ENCODE measurements at places on chromosomes 16 and 17.

GRCh38 chr17:14351493-14351892 lies 50.6 kb downstream of the HS3ST3B1 start:
- peak; percentile 1 for DNase-seq

DNA sequence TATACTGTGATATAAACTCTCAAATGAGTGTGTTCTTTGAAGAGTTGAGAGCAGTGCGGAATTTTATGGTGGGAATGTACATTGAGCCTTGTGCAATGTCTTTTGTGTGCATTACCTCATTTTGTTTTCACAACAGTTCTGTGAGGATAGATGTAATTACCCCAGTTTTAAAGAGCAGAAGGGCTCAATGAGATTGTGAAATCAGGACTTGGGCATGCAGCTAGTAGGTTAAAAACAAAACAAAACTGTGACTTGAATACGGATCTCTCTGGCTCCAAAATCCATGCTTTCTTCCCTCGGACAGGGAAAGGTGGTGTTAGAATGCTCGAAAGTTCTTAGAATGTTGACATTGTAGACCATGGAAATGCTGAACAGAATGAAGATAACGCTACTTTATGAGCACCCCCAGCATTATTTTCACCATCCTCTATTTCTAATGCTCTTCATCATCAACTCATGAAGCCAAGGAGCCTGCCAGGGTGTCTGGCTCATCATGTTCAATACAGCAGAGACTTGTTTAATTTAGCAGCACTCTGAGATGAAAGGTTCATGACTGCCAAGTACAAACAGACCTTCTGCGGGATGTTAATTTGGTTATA lies 17.1 kb downstream of the MRTFB start:
- no peak for DNase-seq

- no peak for DNase-seq
Measured at GRCh38 chr17:69763503-69763902, 311.5 kb upstream of the KCNJ16 start.

DNA sequence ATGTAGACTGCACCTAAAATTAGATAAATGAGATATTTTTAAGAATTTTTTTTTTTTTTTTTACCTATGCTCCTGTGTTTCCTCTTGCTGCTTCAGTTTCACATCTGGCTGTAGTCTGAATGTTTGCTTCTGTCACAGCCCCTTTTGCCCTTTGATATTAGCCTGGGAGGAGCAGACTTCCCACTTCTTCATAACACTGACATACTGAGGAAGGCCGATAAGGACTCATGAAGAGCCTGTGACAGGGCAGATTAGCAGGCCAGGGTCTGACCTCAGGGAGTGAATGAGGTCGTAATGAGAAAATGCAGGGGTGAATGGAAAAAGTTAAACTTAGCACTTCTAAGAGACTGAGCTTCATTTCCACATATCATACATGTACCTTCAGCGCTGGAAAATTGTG lies at the start of gene SLFN14:
Gene SLFN14 (minus strand): TSS at position 117 of the 400 bp plus-strand sequence. CDS start 2,757 bp downstream, outside the sequence.
- no peak for DNase-seq

DNA sequence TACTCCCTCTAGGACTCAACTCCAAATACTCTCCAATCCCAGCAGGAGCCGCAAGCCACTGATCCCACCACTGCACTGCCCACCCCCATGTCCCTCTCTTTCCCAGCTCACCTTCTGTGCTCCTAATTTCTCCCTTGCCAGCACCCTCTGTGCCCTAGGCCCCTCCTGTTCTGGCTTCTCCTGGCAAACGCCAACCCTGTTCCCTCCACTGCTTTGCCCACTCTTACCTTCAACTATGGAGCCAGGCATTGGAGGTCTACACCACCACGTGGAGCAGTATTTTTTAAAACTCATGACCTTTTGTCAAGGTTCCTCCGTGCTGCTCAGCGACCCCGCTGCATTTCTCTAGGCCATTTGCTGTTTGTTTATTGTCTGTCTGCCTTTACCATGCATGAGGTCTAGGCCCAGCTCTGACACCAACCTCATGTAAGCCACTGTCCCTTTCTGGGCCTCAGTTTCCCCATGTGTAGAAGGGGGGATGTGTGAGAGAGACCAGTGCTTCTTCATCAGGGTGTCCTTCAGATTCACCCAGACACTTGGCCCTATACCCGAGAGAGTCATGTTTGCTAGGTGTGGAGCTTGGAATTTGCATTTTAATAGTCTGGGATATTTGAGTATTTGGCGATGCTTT lies 4.6 kb downstream of the CCDC102A start:
- no peak for DNase-seq

- no peak for DNase-seq
Measured at GRCh38 chr16:56193951-56194726, 2.9 kb downstream of the GNAO1 start.

DNA sequence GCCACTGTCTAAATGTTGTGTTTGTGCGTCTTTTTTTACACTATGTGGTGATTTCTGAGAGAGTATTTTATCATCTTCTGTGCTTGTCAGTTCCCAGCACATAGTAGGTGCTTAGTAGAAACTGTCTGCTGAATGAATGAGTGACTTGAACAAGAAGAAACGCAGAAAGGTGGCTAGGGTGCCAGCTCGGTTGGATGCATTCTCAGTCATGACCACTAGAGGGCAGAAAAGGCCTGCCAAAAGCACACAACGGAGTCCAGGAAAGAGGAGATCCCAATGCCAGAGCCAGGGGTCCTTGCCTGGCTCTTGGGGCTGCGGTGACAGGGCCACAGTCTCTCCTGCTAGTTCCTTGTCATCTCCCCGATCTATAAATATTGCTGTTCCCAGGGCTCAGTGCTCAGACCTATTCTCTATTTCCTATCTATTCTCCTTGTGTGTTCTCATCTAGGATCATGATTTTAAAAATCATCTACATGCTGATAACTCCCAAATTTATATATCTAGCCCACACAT lies 57.3 kb upstream of the CCL1 start:
- DNase-seq, result peak; percentile 71

DNA sequence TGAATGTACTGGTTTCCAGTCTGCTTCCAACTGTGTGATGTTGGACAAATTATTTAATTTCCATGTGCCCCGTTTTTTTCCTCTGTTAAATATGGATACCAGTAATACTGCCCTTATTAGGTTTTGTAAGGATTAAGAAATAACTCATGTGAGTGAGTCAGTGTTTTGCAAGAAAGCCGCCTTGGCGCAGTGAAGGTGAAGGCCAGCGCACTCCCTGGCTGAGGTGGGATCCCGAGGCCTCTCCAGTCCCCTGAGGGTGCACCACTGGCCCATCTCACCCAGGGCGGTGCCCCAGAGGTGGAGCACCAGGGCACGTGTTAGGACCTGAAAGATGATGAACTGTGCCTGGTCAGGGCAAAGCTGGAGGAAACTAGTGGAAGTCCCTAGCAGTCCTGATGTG lies 43.5 kb downstream of the PHKB start:
- DNase-seq, result no peak

DNA sequence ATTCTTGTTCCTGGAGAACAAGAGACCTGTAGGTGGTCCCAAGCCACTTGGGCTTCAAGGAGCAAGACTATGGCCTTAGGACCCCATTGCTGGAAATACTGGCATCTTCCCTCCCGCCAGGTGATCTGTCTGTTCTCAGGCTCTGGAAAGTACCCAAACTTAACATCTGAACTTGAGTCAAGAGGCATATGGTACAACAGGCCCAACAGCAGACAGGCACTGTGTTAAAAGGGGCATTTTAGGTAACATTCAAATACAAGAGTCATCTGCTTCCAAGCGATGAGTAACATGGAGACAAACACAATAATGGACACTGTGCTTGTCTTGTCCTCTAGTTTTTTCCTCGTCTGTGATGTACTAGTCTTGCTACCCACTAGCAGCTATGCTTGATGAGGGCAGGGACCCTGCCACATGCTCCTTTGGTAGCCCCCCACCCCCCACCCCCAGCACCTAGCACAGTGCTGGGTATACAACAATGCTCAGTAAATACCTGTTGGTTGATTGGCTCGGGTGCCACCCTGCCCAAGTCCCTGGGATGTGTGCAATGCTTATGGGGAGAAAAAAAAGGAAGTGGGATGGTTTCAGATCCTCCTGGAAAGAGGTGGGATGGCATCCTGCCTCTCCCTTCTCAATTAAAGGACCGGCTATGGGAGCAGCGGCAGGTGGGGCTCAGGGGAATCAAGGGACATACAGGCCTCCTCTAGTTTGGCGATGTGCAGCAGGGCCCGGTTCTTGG lies 19.4 kb downstream of the CSF3 start:
- no peak for DNase-seq

DNA sequence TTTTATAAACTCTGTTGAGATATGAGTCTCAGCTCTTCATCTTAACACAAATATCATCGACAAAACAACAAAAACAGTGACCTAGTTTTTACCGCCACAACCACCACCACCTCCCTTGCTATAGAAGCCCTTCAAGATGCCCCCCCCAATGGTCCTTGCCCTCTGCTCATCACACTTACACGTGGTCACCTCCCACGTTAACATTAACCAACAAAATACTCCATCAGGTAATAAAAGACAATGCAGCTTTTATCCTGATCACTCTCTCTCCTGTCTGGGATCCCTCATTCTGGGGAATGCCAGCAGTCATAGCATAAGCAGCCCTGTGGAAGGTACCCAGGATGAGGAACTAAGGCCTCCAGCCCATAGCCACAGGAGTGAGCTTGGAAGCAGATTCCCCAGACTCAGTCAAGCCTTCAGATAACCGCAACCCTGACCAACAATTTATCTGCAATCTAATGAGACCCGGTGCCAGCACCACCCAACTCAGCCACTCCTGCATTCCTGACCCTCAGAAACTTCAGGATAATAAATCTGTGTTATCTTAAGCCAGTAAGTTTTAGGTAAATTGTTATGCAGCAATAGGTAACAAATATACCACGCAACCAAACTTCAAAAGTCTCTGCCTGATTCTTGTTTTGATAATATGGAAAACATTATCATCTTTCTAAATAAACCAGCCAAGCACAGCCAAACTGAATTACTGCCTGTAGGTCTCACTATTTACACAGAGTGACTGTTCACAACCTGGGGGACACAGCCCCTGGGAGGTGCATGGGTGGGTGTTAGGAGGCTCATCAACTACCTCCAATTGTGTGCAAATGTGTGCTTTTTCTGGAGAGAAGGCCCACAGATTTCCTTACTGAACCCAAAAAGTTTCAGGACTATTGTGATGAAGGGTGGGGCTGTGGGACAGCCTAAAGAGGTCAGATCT lies 6.1 kb downstream of the PECAM1 start:
- DNase-seq, result no peak

- DNase-seq, result no peak
Measured at GRCh38 chr17:76585033-76585648, 519 bp downstream of the ST6GALNAC2 start.

DNA sequence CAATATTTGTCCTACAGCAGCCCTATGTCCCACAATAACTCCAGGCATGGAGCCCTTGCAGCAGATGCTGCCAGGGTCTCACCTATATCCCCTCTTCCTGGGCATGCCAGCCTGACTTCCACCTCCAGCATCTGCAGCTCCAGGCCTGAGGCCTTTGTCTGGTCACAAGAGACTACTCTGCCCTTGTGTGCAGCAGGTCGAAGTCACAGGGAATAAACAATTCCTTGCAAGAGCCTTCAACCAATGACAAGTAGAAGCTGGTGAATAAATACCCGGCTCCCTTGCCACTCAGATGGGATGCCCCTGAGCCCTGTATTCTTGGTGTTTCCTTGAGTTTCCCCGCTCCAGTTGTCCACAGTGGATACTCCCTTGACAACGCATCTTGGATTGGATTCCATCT lies 23.0 kb downstream of the CES1 start:
- DNase-seq, result no peak

DNA sequence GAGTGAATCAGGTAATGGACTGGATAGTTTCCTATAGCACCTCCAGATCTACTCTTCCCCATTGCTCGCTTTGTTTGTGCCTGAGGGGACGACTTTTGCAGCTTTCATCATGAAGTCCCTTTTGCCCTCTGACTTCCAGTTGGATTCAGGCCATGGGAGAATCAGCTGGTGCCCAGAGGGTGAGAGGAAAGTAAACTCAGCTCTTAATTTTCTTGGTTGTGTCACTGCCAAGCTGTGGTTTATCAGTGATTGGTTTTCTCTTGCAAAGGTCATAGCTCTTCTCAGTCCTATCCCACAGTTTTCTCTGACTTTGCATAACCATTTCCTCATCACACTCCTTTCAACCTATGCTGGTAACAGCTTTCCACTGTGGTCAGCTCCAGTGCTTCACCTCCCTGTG lies 200.1 kb downstream of the KCNJ2 start:
- no peak for DNase-seq

- DNase-seq, result no peak
Measured at GRCh38 chr17:20028443-20028842, 19.3 kb downstream of the SPECC1 start.

- peak; percentile 52 for DNase-seq
Measured at GRCh38 chr16:66603537-66604375, 748 bp upstream of the CMTM3 start.

GRCh38 chr17:58317421-58318064 lies 11.1 kb downstream of the TSPOAP1 start:
- DNase-seq, result peak; percentile 92

DNA sequence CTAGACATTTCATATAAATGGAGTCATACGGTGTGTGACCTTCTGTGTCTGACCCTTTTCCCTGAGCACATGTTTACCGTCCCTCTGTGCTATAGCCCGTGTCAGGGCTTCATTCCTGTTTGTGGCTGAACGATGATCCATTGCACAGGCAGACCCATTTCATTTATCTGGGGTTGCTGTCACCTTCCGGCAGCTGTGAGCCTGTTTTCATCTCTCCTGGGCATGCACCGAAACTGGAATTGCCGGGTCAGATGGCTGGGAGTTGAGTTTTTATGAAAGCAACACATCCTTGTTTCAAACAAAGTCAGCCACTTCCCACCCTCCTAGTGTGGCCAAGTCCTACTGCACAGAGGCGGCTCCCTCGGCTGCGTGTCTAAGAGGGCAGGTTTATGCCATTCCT lies 25.5 kb downstream of the BAIAP2 start:
- no peak for DNase-seq

- no peak for DNase-seq
Measured at GRCh38 chr16:55663765-55664677, 8.2 kb downstream of the SLC6A2 start.

DNA sequence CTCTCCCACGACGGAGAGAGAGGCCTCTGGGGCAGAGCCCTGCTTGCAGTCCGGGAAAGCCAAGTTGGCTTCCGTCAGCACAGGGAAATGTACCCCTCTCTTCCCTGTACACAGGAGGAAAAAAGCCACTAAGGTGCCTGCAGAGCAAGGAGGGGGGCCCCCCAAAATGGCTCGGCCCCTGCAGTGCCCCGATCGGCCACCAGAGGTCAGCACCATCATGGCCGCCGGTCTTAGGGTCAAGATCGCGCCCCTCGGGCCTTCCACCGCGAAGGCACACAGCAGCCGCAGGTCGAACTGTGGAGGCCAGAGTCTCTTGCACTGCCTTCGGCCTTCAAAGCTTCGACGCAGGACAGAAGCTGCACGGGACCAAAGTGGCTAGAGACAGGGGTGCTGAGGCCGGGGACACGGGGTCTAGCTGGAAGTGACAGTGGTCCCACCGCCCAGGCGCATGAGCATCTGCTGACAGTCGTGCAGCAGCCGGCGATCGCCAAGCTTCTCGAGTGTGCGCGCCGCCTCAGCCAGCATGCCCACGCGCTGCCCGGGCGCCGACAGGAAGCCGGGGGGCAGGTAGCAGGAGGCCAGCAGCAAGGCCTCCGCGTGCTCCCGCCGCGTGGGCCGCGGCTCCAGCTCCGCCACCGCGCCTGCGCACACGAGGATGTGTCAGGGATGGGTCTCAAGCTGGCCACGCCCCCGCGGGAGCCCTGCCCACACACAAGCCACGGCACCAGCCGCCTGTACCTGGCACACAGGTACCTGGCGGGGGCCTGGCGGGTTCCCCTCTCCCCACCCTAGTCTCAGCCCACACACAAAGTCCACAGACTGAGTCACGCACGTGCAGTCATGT lies 24.4 kb downstream of the SREBF1 start:
- peak; percentile 37 for DNase-seq

GRCh38 chr17:16439303-16439791 lies 24.0 kb downstream of the TRPV2 start:
- no peak for DNase-seq

- no peak for DNase-seq
Measured at GRCh38 chr16:2881783-2882649, 999 bp upstream of the FLYWCH2 start.

All from NAMALWA (cell line).